HFF-Myc (cell line): ENCODE measurements at places on chromosomes 13 and 19.

GRCh38 chr13:93862259-93862658, 617.2 kb downstream of the DCT start:
- DNase-seq, result no peak

GRCh38 chr13:32545083-32545482, 6.5 kb upstream of the N4BP2L2 start:
- DNase-seq, result no peak

DNA sequence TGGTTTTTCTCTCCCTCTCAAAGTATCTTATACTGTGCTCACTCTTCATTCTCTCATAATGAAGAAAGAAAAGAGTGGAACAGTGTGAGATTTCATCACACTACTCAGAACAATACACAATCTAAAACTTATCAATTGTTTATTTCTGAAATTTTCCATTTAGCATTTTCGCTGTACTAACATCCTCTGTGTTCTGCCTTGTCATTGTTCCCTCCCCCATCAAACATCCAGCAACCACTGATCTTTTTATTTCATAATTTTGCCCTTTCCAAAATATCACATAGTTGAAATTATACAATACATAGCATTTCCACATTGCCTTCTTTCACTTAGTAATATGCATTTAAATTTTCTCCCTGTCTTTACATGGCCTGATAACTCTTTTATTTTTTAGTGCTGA, 658.7 kb downstream of the SLITRK1 start:
- no peak for DNase-seq

GRCh38 chr13:67440236-67440975, 210.3 kb upstream of the PCDH9 start:
- DNase-seq, result no peak

- peak; percentile 36 for DNase-seq
These were observed 10.7 kb upstream of the CEACAM3 start for GRCh38 chr19:41785653-41786052.

- DNase-seq, result no peak
These were observed 137.5 kb downstream of the KCNRG start for GRCh38 chr13:50152655-50153309.

- DNase-seq, result no peak
These were observed 6.8 kb upstream of the BTBD2 start for GRCh38 chr19:2022289-2022688.

DNA sequence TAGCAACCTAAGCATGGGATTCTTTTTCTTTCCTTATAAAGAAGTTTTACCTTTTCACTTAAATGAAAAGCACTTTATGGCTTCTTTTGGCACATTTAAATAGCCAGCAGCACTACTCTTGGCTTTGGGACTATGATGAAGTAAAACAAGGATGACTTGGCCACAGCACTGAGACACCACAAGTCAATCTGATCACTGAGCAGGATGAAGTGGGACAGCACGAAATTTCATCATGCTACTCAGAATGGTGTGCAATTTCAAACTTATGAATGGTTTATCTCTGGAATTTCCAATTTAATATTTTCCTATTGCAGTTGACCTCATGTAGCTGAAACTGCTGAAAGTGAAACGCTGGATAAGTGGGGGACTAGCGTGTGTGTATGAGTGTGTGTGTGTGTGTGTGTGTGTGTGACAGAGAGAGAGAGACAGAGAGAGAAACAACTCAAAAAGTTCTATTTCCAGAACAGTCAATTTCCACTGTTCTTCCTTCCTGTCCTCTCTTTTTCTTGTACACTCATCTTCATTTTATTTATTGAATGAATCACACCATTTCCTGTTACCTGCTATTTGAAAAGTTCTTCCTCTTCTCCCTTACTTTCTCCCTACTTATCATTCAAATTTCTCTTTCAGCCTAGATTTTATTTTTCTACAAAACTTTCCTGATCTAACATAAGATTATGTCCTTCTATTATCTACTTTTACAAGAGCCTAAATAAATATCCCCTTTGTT, 414.2 kb upstream of the MIR17HG start:
- DNase-seq, result no peak

GRCh38 chr13:51856027-51856736, 5.6 kb upstream of the CCDC70 start:
- DNase-seq, result no peak

- no peak for DNase-seq
These were observed 2.8 kb upstream of the ZNF543 start for GRCh38 chr19:57317503-57317902.

- no peak for DNase-seq
These were observed 10.2 kb downstream of the NFKBID start for GRCh38 chr19:35890113-35890650.

DNA sequence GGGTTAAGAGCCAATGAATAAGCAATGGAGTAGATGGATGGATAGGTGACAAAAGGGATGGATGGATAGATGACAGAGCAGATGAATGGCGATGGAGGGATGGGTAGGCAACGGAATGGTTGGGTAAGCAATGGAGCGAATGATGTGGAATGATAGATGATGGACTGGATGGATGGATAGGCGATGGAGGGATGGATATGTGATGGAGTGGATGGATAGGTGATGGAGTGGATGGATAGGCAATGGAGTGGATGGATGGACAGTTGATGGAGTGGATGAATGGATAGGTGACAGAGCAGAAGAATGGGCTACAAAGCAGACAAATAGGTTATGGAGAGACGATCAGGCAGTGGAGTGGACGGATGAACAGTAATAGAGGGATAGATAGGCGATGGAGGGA, 269.6 kb downstream of the TEX29 start:
- no peak for DNase-seq

GRCh38 chr13:78227709-78228108, 309.1 kb upstream of the EDNRB start:
- DNase-seq, result no peak

GRCh38 chr13:21297447-21297846, 121.0 kb downstream of the MRPL57 start:
- DNase-seq, result no peak

DNA sequence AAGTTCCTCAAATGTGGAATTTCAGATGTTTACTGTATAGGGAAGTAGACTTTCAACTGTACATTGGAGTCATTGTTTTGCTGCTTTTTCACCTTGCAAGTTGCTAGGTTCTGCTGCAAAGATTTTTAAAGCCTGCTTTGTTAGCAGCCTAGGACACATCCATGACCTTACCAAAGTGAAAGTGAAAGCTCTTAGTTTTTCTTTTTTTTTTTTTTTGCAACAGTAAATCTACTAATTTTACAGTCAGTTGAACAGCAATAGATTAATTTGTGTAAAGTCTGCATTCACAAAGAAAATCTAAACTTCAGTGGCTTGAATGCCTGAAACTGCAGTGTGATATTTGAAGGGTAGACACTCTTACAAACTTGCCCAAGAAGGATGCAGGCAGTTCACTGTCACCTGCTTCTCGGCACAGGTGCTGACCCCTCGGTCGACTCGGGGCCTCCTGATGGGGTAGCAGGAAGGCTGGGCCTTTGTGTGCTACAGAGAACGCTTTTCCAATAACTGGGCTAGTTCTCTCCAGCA, 5.0 kb upstream of the MTIF3 start:
- DNase-seq, result no peak

DNA sequence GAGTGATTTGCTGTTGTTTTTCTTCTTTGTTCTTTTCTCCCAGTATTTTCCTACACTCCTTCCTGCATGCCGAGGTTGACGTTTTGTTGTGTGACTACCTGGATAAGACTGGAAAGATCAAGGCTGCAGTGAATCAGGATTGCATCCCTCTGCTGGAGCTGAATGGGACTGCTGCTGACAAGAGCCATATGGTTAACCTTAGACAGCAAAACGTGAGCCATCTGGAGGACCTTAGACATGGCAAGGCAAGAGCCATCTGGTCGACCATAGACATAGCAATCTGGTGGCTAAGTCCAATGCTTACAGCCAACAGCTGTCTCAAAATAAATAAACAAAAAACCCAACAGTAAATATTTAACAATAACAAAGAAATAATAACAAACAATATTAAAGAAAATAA, 42.6 kb upstream of the ZNF91 start:
- no peak for DNase-seq

DNA sequence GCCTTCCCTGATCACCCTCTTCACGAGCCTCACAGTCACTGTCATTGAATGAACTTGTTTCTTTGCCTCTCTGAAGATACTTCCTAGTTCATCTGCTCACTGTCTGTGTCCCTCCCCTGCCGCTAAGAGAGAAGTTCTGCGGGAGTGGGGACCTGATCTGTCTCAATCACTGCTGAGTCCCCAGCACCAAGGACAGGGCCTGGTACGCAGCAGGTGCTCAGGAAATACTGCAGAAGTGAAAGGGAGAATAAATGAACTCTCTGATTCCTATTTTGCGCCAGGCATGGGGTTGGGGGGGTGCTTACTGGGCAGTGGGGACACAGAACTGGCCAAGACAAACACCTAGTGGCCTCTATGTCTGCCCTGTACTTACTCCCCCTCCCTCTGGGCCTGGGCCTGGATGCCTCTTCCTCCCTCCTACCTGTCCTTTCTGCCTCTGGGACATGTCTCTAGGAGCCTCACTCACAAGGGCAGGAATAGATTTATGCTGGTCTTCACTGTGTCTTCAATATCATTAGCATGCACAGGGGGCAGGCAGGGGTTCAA, 17.5 kb downstream of the FCGBP start:
- no peak for DNase-seq

DNA sequence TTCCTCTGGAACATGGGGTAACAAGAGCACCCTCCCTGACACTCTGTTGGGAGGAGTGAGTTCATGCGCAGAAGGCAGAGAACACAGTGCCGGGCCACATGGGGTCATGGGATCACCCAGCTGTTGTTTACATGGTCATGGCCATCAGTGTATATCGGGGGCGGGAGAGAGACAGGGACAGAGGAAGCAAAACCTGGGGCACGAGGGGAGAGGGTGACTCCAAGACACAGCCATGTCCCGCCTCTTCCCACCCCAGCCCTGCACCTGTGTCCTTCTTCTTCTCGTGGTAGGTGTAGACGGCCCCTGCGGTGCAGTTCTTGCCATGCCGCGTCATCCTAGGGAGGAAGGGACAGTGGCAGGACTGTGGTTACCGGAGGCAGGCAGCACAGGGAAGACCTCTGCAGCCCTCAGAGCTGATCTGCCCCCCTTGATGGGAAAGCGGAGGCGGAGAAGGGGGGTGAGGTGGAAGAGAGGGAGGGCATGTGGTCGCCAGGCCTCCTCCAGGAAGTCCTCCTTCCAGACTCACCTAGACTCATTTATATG, 19.9 kb downstream of the NOSIP start:
- no peak for DNase-seq

DNA sequence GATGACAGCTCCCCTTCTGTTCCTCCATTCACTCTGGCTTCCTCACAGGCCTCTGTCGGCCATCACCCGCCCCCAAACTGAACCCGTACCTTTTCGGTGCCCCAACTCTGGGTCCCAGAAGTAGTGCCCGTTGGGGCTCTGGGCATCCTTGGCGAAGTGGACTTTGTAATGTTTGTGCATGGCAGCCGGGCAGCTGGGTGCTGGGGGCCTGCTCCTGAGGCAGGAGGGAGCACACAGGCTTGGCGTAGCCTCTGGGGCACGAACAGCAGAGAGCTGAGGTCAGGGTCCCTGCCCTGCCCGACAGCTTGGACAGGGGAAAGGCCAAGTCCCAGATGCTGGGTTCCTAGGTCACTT, 834 bp downstream of the NKPD1 start:
- DNase-seq, result no peak

GRCh38 chr19:2271234-2272103, 10.5 kb downstream of the PEAK3 start:
- DNase-seq, result no peak

DNA sequence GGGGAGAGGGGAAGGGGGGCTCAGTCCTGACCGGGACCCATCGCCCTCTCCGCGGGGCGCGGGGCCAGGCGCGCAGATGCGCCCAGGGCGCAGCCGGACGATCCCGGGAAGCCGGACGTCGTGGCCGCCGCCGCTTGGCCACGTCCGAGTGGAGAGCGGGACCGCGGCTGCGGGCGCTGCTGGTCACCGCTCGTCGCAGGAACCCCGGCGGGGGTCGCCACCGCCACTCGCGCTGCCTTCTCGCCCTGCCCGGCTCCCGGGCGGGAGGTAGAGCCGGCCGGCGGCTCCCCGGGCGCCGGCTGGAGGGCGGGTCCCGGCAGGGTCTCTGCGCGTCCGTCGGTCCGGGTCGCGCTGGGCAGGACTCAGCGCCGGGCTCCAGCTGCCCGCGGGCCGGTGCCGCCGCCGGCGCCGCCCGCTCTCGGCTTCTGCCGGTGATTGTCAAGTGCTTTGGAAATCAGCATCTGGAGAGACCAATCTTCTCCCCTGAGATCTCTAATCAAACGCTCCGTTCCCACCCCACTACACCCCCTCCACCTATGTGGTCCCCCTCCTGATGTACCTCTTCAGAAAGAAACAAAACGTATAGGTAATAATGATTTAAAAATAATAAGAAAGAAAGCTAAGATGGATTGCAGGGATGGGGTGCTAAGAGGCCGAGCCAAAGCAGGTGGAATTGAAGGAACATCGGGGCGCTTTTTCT, 464.4 kb downstream of the ITGBL1 start:
- no peak for DNase-seq

DNA sequence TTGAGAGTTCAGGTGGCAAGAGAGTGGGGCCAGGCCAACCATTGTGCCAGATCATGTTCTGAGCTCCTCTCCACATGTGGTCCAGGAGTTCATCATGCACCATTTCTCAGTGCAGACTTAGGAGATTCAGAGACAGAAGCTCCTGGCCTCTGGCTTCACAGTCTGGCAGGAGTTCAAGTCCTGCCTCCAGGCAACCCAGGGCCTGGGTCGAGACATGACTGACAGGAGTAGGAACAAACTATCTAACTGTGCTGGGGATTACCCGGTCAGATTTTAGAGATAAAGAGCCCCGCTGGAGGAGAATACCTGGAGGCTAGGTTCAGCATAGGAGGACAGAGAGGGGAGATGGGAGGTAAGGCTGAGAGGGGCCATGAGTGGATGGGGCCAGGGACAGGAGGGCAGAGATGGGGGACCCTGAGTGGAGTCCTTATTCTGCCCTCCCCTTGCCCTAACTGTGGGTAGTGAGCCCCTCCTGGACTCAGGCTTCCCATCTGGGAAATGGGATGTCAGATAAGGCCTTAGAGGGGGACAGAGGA, 906 bp upstream of the CYP4F11 start:
- no peak for DNase-seq

DNA sequence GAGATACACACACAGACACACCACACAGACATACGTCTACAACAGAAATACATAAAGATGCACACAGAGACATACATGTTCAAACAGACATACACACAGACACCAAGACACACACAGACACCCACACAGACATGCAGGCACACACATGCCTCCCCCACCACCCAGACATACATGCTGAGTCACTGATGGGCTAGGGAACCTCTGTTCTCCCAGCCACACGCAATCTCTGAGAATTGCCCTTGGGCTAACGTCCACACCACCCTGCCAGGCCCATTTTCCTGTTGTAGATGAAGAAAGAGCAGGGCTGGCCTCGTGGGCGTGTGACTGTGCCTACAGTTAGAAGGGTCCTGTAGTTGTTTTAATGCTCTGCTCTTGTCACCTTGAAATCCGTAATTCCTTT, 261.9 kb downstream of the KCNRG start:
- DNase-seq, result no peak

GRCh38 chr19:19329126-19329525, 8.5 kb downstream of the MAU2 start:
- no peak for DNase-seq

GRCh38 chr19:1651568-1652291, 685 bp downstream of the TCF3 start:
- no peak for DNase-seq

- no peak for DNase-seq
These were observed 57.2 kb downstream of the DNAJC3 start for GRCh38 chr13:95734124-95734523.
